NCI-H82 (cell line): ENCODE measurements at places on chromosomes 12 and 14.
A peak's percentile ranks its signal among the peaks of the same experiment; 100 is the strongest.

GRCh38 chr12:20368114-20368650 lies at the start of gene PDE3A:
TSS of gene PDE3A (plus strand) at chr12:20368537. CDS start at chr12:20369285, 748 bp downstream.
- DNase-seq, result peak; percentile 80

- no peak for DNase-seq
Measured at GRCh38 chr14:77205566-77205965, 24.0 kb downstream of the TMEM63C start.

DNA sequence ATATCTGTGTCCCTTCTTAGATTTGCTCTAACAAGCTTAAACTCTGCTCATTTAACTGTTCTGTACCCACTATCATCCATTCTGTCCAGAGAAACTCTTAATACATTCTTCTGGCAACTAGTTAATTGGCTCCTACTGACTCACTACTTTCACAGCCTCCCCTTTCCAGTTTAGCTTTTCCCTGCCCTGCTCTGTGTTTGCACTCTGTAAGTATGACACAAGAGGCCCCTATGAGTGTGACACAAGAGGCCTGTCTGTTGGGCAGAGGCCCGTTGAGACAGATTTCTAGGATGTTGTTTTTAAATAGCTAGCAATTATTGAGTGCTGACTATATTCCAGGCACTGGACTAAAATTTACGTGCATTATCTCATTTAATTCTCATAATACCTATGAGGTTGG lies 246.0 kb upstream of the DAAM1 start:
- DNase-seq, result peak; percentile 28

- no peak for DNase-seq
Measured at GRCh38 chr12:32031109-32031508, 71.9 kb downstream of the RESF1 start.

DNA sequence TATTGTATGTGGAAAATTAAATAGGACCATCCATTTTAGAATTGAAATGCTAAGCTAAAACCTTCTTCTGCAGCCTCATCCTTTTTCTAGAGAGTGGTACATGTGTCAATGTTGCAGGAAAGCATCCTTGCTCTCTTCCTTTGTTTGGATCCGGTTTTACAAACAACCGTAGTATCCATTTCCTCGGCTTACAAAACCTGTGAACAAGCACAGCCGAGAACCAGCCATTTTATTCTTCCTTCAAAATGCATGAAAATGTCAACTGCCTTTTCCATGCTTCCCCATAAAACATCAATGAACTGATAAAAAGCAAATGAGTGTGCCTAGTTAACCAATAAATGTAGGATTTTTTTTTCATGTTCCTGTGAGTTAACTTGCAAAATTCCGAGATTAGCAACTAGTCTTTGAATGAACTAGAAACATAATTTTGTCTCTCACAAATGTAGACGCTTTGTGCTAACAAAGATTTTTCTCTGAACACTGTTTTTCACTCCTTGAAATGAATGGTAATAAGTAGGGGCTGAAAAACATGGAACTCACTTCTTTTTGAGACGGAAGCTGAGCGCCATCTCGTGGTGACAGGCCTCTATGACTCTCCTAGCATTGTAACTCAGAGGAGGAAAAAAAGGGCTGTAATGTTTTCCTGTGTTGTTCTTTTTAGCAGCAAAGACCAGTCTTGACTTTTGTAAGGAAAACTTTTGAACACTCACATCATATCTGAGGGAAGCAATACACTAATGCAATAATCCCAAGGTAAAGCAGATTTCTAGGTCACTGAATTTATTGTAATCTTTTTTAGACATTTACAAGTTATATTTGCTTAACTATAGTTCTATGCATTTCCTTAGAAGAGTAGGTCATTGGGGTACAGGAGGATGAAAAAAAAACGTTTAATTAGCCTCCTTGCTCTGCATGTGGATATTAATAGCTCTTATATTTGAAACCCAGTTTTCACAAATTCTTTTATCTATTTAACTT lies 157.4 kb upstream of the FOXG1 start:
- DNase-seq, result peak; percentile 68

DNA sequence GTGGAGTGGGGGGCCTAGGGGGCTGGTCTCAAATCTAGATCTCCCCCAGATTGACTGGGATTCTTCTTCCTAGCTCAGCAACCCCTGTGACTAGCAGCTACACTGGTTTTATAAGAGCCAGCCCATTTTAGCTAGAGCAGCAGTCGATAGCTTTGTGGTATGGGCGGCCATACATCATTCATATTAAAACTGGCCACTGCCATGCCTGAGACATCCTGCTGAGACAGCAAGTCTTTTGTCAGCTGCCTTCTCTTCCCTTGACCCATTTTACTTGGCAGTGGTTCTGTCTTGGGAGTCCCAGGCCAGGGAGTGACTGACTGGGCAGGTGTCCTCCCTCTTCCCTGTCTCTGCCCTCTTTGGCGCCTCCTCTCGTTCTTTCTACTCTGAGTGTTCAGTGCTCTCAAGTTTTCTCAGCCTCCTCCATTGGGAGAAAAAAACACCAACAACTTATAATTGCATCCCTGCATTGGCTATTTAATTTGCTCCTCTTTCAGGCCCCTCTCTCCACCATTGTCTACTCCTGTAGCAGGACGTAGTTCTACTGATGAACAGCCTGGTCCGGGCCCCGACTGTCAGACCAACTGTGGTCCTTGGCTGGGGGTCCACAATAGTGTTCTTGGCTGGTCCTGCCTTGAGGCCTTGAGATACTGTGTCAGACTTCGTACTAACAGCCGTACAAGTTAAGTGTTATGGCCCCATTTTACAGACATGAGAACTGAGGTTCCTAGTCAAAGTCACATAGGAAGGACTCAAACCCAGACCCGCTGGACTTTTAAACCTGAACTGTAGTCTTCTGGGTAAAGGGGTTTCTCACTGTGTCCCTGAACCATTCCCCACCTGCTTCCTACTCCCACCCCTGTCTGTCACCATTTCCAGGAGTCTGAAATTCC lies 18.3 kb upstream of the JDP2 start:
- DNase-seq, result no peak

DNA sequence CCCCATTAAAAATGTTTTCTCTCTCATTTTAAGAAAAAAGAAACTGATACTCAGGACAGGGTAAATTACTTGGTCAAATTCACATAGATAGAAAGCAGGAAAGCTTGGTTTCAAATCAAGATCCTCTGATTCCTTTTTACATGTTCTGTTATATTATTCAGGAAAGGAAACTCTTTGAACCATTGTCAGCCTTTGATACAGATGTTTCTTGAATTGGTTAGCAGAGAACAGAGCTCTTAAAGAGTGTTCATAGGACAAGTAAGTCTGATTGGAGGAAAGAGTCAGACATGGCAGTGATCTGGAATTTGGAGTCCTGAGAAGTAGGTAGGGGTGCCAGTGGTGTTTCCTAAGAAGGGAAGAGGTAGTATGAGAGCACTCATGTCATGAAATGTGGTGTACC lies 165.2 kb upstream of the BCL2L14 start:
- DNase-seq, result no peak

DNA sequence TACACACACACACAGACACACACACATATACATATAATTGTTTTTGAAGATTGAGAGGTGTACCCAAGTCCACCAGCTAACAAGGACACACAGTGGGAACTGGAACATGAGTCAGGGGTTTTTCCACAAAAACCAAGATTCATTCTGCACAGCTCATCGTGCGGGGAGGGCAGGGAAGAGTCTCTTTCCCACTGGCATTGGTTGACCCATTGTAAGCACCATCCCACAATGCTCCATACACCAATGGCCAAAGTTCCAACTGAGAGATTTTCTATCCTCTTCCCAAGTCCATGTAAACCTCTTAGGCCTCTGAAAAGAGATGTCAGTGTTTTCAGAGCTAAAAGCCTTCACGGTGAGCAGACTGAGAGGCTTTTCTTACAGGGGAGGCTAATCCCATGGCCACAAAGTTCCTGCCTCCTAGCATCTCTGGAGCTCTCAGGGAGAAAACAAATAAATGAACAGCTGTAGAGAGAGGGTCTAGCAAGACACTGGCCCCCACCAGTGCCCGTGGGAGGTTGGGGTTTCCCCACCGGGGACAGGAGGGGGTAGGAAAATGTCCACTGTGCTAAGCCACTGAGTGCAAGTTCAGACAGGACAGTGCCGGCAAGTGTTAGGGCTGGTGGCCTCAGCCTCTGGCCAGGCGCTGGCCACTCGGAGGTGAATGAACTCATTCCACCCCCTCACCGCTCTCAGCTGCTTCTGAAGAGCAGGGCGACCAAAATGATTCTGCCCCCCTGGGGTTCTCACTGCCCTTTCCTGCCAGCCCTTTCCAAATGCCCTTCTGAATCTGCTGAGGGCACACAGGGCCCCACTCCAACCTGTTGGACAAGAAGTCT lies 21.5 kb upstream of the TC2N start:
- peak; percentile 38 for DNase-seq

- no peak for DNase-seq
Measured at GRCh38 chr12:108728820-108729611, 2.3 kb downstream of the CORO1C start.

DNA sequence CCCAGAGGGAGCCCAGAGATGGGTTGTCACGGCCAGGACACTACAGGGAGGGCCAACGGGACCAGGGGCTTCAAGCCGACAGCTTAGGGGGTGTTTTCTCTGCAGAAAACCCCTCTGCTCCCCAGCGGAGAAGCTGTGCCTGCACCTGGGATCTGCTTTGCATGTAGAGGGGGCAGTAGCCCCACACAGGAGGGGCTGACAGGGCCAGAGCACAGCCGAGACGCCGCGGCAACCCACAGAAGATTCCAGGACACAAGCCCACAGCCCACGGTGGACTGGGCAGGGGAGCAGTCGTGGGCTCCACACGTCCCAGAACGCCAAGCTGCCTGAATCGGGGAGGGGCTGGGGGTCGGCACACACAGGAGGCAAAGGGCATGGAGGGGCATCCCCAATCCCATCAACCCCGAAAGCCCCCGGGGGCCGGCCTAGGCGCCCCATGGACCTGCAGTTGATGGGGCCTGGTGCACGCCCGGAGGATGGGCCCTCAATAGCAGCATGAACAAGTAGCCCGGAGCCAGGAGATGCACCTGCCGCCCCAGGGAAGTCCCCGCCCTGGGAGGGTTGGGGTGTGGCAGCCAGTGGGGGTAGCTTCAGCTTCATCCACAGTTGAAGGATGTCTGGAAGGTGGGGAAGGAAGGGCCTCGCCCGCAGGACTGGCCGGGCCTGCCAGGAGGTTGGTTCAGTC lies 30.5 kb upstream of the TMEM179 start:
- DNase-seq, result no peak

- DNase-seq, result peak; percentile 77
Measured at GRCh38 chr12:119938049-119938667, 50.9 kb upstream of the BICDL1 start.

- DNase-seq, result peak; percentile 3
Measured at GRCh38 chr14:79705126-79705894, 506.0 kb downstream of the DIO2 start.

DNA sequence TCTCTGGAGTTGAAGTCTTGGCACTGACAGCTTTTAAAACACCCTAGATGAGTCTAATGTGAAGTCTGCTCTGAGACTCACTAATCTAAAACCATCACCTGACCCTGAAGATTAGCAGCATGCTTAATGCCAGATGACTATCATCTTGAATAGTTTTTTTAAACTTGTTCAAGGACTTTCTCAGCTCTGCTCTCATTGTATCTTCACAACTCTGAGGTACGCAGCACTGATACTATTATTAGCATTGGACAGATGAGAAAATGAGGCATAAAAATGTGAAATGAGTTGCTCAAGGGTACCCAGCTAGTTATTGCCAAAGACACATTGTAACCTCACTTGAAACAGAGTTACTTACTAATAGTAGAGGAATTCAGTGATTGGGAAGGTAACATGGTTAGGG lies 4.8 kb downstream of the SLC38A1 start:
- peak; percentile 81 for DNase-seq

DNA sequence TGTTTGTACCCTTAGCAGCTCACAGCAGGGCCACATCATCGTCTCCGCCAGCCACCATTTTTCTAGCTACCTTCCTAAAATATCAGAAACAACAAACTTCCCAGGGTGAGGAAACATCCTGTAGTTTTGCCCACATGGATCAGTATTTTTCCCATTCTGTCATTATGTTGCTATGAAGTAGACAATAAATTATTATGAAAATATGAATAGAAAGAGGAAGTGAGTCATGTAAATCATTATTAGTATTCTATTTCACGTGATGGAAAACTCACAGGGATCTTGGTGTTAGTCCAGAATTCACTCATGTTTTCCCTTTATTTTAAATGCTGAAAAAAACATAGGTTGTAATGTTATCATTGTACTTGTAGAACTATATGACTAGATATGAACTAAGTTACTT lies 319.4 kb downstream of the SYT1 start:
- DNase-seq, result no peak

GRCh38 chr12:65307169-65307501 lies 28.7 kb downstream of the MSRB3 start:
- no peak for DNase-seq

- DNase-seq, result no peak
Measured at GRCh38 chr14:57362361-57362760, 28.0 kb upstream of the NAA30 start.

GRCh38 chr12:109462868-109463692 lies 14.0 kb downstream of the KCTD10 start:
- DNase-seq, result no peak

DNA sequence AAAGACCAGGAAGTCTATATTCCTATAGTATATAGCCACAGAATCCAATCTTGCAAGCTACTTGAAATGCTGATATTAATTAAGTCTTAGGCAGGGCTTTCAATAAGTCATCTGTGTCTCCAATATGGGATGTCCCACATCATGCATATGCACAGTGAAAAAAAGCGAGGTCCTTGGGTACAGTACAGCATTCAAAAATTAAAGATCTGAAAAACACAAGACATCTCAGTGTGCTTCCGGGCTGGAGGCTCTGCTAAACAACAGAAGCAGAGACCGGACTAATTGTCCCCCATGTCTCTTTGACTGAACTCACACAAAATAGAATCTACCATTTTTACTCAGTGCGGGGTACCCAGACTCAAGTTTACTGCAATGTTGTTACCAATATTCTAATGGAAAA lies 156.0 kb downstream of the DAD1 start:
- DNase-seq, result no peak

DNA sequence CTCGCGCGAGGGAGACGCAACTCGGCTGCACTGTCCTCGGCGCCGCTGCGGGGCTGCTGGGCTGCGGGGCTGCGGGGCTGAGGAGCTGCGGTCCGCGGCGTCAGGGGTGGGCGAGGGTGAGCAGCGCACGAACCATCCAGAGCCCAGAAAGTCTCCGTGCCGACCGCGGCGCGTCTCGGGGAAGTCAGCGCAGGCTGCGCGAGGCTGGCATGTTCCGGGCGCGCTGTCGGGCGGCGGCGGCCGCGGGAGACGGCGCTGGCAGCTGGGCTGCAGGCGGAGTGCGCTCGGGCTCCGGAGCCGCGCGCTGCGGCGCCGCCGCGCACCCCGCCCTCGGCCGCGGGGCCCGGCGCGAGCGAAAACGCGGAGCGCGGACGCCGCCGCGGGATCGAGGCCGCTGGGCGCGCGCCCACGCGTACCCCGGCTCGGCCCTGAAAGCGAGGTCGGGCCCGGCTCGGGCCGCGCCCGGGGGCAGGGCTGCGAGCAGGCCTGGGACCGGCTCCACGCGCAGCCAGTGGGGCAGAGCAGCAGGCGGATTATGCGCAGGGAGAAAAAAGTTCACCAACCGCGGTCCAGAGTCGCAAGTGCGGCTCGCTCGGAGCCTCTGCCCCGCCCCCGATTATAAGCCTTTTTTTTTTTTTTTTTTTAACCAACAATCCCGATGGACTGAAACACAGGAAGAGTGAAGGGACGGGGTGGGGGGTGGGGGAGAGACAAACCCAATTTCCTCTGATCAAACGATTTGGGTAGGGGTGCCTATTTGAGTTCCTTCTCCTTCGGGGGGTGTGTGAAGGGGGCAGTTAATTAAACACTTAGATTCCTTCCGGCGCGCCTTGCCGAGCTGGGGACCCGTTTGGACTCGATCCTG lies at the start of gene PRICKLE1:
PRICKLE1 (minus strand) TSS at position 282 of the 865 bp plus-strand sequence. CDS start 117,230 bp downstream, outside the sequence.
- peak; percentile 61 for DNase-seq

- DNase-seq, result no peak
Measured at GRCh38 chr12:109727039-109727723, 13.6 kb downstream of the FAM222A start.
